ENCODE measurements at places on chromosomes 12 and 14.

DNA sequence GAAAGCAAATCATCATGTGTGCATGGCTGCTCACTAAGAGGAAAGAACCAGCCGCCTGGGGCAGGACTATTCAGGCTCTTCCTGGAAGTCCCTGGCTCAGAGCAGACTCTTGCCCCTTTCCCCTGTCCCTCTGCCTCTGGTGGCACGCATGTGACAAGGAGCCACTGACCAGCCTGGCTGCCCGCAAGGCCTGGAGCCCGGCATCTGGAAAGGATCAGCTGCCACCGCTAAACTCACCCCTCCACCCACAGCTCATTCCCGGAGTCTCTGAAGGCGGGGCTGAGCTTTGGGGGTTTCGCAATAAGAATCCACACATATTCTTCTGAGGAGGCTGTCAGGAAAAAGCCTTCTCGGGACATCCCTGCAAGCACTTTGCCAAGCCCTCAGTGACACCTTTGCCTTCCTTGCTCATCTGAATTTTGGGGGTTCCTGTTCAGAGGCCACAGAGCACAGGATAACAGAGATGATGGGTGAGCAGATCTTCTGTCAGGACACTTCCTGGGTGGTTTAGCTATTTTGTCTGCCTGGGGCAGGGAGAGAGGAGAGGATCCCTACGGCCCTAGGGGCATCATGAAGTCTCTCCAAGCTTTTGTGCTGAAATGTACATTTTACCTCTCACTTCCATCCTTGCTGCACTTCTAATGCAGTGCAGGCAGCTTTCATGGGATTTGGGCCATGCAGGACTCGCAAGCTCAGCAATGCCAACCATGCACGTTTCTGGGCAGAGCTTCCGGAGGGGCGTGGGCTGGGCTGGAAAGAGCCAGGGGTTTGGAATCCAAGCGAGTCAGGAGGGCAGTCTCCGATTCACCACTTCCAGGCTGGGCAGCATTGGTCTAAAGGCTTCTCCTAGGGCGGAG lies 124.8 kb upstream of the MAP1LC3B2 start:
- DNase-seq, result peak; percentile 62

DNA sequence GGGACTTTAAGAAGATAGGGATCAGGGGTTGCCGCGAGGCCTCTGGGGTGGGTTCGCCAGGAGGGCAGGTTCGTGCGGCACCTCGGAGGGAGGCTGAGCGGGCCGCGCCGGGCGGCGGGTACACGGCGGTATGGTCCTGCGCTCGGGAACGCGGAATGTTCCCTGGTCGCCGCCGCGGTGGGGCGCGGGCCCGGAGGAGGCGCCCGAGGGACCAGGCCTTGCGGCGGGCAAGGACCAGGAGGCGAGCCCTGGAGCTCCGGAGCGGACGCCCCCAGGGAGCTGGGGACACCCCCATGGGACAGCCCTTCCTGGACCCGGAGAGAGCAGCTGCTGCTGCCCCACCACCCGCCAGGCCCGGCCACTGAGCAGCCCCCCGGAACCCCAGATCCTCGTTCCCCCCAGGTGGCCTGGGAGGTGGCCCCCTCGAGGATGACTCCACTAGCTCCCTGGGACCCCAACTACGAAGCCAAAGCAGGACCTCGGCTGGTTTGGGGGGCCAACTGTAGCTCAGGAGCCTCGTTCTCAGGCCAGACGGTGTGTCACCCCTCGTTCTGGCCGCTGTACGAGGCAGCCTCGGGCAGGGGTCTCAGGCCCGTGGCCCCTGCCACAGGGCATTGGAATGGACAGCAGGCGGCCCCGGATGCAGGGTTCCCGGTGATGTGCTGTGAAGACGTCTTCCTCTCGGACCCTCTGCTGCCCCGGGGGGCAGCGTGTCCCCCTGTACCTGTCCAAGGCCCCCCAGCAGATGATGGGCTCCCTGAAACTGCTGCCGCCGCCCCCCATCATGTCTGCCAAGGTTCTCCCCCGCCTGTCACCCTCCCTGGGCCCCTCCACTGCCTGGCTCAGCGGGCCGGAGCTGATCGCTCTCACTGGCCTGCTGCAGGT lies 45.6 kb upstream of the SLC8A3 start:
- no peak for DNase-seq

GRCh38 chr12:100114574-100114973 lies 28.1 kb downstream of the BLTP3B start:
- DNase-seq, result no peak

GRCh38 chr14:30180219-30180618 lies 252.6 kb upstream of the PRKD1 start:
- no peak for DNase-seq

- peak; percentile 18 for DNase-seq
Measured at GRCh38 chr14:67514650-67515385, 18.3 kb upstream of the PLEKHH1 start.

GRCh38 chr14:104598039-104598909 lies 6.3 kb downstream of the TMEM179 start:
- DNase-seq, result peak; percentile 16

DNA sequence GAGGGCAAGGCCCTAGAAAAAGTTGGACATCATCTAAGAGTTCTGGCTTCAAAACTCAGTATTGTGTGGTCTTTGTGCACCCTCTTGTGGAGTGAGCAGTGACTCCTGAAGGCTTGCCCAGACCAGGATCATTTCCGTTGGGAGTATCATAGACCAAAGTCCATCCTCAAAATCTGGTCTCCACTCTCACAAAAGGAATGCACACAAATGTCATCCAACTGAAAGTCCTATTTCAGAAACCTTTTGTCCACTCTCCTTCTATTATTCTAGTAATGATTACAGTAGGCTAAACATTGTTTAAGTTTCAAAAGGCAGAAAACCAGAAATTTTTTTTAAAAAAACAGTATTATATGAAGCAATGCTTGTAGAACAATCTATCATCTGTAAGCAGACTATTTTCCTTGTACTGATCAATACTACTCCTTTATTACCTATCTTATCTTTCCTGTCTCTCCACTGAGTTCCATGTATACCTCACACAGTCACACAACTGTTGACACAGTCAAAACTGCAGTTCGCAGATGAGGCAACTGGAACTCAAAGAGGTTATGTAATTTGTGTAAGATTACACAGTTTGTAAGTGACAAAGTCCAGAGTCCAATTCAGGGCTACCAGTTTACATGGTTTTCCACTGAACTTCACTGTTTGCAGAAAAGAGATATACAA lies 41.4 kb downstream of the COX16 start:
- DNase-seq, result peak; percentile 57

DNA sequence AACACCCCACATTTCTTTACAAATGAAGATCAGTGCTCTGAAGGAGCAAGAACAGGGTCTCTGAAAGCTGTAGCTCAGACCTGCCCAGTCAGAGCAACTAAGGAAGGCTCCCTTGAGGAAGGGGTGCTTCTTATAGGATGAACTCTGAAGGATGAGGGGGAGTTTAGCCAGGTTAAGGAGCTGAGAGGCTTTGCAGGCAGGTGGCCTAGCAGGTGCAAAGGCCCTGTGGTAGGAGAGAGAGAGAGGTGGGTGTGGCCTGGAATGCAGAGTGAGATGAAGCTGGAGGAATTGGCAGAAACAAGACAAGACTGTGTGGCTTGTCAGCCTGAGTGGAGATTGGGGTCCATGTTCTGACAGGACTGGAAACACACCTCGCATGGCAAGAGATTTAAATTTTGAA lies 20.5 kb upstream of the FAM222A start:
- no peak for DNase-seq

GRCh38 chr12:29961231-29961630 lies 177.5 kb upstream of the TMTC1 start:
- DNase-seq, result no peak

- peak; percentile 67 for DNase-seq
Measured at GRCh38 chr12:126069549-126070165, 1004.4 kb downstream of the AACS start.

DNA sequence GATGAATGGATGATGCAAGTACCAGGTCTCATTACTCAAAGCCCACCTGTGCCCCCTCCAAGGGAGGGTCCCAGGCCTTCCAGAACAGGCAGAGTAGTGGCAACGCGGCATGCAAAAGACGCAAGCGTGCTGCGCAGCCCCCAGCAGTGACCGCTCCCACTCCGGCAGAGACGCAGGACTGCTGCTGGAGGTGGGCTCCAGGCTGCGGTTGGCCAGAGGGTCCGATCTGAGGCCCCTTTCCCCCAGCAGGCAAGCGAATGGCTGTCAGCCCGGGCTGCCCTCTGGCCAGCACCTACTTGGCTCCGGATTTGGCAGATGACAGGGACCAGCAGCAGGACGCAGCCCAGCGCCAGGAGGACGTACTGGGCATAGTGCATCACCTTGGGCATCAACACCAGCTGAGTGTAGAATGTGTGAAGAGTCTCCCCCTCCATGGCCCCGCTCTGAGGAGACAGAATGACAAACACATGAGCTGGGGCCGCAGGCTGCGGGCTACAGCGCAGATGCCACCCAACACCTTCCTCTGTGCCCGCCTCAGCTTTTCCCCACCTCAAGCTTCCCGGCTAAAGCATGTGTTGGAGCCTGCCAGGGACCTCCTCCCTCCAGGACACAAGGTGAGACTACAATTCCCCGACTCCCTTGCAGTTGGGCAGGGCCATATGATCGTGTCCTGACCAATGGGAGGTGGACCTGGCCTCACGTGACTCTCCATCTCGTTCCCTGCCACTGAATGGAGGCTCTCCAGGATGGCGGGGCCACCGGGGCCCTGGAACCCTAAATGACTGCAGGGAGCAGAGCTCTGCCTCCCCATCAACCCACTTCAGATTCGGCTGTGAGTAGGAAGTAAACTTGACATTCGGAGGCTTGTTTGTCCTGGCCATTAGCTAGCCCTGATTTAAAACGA lies 77.4 kb downstream of the SCARB1 start:
- peak; percentile 83 for DNase-seq

DNA sequence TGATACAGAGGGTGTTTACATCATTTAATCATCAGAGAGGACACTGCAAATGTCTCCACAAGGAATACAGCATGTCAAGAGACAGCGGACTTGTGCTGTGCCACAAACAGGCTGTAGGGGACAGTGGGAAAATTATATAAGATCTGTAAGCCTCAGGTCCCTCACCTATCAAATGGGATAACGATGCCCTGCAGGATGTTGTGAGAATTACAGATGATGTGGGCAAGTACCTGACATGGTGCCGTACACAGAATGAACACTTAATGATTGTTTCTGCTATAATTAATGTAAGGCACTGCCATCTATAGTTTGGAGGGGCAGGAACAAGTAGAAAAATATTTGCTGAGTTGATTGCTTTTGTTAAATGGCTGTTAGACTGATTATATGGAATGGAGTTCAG lies 81.9 kb upstream of the GTF2A1 start:
- DNase-seq, result peak; percentile 39

DNA sequence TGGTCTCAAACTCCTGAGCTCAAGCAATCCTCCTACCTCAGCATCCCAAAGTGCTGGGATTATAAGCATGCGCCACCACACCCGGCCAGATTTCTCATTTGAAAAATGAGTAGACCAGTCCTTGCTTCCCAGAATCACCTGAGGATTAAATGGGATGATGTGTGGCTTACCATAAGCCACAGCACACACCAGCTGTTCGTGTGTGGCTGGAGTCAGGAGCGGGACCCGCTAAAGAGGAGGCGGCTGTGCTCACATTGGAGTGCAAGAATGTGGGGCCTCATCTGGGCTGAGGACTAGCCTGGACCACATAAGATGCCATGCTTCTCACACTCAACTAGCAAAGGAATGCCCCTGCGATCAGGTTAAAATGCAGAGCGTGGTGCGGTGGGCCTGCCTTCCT lies 6.7 kb upstream of the ALDH2 start:
- peak; percentile 84 for DNase-seq

- DNase-seq, result no peak
Measured at GRCh38 chr14:41642789-41643188, 36.1 kb downstream of the LRFN5 start.

- DNase-seq, result no peak
Measured at GRCh38 chr12:69688471-69689427, 10.4 kb downstream of the BEST3 start.

- no peak for DNase-seq
Measured at GRCh38 chr14:25953532-25954139, 644.2 kb downstream of the NOVA1 start.

GRCh38 chr12:57203201-57203600 lies 13.4 kb upstream of the NXPH4 start:
- no peak for DNase-seq

DNA sequence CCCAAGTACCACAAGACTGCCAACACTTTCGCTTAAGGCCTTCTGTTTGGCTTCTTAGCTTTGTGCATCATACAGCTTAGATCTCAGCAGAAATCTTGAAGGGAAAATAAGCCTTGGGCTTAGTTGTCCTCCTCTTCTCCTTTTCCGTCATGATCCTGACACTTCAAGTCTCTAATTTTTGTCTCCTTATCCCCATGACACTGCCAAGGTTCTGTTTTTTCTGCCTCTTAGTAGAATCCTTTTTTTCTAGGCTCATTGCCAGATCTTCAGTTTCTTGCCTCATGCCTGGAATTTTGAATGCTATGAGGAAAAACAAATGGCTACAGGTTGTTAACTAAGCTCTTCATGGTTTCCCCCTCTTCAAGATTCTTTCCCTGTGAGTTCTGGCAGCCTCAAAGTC lies 450.4 kb downstream of the LRFN5 start:
- no peak for DNase-seq

DNA sequence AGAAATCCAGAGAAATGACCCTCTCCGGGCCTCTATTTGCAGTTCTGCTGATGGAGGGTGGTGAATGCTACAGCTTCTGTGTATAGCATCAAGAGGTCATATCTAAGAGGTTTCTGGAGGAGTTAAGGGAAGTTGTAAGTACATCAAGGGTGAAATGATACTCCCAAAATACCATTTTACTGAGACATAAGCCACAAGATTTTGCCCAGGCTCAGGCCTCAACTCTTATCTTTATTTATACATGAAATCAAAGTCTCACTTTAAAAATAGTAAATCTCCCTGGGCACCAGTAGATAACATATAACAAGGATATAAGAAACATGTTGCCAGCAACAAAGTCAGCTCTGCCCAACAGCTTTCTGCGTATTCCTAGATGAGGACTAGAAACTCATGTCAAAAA lies 40.4 kb downstream of the NIN start:
- DNase-seq, result no peak

DNA sequence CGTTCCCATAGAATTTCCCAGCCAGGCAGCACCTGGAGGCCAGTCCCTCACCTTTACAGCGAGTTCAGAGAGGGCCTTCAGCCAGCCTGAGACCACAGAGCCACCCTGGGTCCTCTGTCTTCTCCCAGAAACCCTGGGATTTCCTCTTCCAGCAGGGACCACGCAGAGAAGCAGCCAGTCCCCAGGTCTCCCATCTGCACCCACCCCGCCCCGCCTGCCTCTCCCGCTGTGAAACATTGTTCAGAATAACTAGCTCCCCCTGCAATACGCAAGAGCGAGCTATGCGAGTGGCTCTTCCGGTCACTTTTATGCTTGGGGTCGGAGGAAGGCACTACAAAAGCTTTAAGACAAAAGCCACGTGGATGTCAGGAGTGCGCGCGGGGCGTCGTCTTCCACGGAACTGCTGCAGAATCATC lies 77.8 kb downstream of the SERPINA3 start:
- DNase-seq, result no peak

- no peak for DNase-seq
Measured at GRCh38 chr12:30942936-30943335, 16.4 kb downstream of the TSPAN11 start.

- DNase-seq, result no peak
Measured at GRCh38 chr12:52900896-52901714, 3.8 kb downstream of the KRT8 start.

All from WERI-Rb-1 (cell line).